ENCODE measurements at places on chromosomes 3 and 15.

- DNase-seq, result no peak
These were observed 35.8 kb upstream of the PPM1L start for GRCh38 chr3:160720123-160720746.

- DNase-seq, result peak; percentile 17
These were observed 24.2 kb downstream of the ABHD2 start for GRCh38 chr15:89112341-89112971.

- no peak for DNase-seq
These were observed 28.6 kb downstream of the COLQ start for GRCh38 chr3:15492847-15493360.

GRCh38 chr15:44836094-44836493 is 99.8 kb downstream of the TRIM69 start:
- DNase-seq, result no peak

DNA sequence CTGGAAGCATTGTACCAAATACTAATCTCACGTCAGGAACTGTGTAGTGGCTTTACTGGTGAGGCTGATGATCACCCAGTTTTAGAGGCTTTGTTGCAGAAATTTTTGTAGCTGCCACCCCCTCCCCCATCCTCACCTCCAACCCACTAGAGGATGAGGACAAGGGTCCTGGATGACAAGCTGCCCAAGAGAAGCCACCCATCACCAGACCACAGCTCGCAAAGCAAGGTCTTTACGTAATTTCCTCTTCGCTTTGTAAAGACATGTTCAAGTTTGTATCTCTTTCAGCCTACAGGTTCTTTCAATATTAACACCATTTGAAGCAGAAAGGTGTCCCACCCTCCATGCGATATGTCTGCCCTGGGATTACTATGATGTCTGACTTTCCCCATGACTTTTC is 74.2 kb downstream of the LDHAL6B start:
- no peak for DNase-seq

GRCh38 chr3:183377307-183377959 is 51.0 kb downstream of the MCF2L2 start:
- DNase-seq, result no peak

DNA sequence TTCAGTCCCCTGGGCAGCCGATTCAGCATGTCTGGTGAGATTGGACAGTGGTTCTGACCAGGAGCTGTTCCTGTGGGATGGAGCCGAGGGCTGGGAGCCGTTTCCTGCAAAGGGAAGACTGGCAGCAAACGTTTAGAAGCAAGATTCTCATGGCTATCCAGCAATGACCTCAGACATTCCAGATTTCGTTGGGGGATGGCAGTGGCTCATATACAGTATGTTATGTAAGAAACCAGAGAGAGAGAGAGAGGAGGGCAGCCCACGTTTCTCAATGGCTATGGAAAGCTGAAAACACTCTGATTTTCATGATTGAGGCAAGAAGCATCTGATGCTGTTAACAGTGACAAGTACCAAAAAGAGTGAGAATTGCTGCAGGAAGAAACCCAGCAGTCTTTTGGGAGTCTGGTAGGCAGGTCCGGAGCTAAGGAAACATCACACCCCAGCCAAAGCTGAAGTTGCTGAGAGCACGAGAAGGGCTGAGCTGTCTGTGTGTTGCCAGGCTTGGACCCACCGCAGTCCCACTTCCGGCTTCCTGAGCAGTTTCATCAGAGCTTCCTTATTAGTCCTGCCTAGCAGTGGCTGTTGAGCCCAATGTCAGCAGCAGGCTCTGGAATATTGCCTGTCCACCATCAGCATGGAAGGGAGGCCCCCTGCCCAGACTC is 25.6 kb upstream of the VPS8 start:
- DNase-seq, result peak; percentile 12

GRCh38 chr3:61927332-61927731 is 366.0 kb downstream of the PTPRG start:
- DNase-seq, result no peak

GRCh38 chr3:97350971-97351370 is 413.6 kb upstream of the ARL6 start:
- DNase-seq, result no peak

GRCh38 chr3:46892285-46893145 is 15.0 kb downstream of the PTH1R start:
- DNase-seq, result peak; percentile 44

- no peak for DNase-seq
These were observed 4.2 kb downstream of the RAP2B start for GRCh38 chr3:153166206-153166605.

- no peak for DNase-seq
These were observed 12.7 kb upstream of the TATDN2 start for GRCh38 chr3:10235551-10235950.

DNA sequence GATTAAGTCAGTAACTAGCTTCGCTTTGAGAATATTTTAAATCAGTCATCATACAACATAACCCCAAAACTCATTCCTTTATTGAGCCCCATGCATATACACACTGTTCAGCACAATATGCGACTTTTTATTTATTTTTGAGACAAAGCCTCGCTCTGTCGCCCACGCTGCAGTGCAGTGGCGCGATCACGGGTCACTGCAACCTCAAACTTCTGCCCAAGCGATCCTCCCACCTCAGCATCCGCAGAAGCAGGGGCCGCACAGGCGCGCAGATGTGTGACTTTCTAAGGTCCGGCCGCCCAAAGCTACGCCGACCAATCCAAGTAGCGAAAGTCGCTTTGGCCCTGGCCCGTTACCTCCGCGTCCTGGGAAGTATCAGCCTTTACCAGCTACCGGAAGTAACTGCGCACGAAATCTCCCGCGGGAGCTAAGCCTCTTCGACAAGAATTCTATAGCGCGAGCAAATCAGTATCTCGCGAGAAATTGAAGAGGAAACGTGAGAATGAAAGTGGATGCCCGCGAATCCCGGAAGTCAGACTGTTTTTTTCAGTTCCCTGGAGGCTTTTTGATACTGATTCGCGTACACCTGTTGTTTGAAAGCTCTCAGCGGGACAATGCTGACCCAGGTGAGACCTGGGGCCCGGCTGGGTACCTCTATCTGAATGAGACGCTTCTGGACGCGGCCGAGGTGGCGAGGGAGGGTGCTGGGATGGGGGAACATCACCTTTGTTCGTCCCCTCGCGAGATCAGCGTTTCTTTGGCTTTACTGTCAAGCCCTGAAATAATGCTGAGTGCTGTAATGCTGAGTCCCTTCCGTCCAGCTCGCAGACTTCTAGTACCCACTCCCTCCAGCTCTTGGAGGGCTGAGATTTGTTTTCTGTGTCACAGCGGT is at the start of the genes DHFR2 and NSUN3:
DHFR2 (minus strand) TSS at position 404 of the 892 bp plus-strand sequence. CDS start 1,405 bp downstream, outside the sequence.
NSUN3 (plus strand) TSS at position 549 of the 892 bp plus-strand sequence; CDS start at position 615, 66 bp downstream.
- DNase-seq, result peak; percentile 96

DNA sequence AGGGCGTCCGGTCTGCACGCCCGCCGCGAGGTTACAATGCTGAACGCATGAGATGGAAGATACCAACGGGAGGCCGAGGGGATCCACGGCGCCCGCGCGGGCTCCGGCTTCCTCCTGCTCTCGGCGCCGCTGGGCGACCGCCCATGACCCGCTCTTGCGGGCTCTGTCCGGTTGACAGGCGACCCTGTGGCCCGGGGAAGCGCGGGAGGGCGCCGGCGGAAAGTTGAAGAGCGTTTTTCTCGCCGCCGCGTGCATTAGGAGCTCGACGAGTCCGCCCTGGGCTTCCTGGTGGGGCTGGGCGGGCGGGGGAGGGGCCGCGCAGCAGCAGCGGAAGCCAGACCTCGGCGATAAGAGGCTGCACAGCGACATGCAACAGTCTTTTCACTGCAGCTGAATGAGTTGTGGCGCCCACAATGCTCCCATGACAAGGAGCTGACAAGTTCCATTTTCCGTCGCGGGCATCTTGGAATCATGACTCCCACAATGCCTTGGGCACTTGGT is at the start of gene MBNL1:
MBNL1 (plus strand) TSS at position 375 of the 501 bp plus-strand sequence. CDS start 31,265 bp downstream, outside the sequence.
- DNase-seq, result peak; percentile 78
